ENCODE measurements at places on chromosomes 16 and 17.

- DNase-seq: peak; percentile 10
Observed at GRCh38 chr16:12896562-12896961, 4.8 kb upstream of the SHISA9 start.

- peak; percentile 88 for DNase-seq
Observed at GRCh38 chr16:81921085-81921814, 90.0 kb downstream of the SDR42E1 start.

- DNase-seq: no peak
Observed at GRCh38 chr17:4038076-4038475, 73.8 kb upstream of the ATP2A3 start.

- no peak for DNase-seq
Observed at GRCh38 chr17:57679906-57680695, 65.0 kb downstream of the CCDC182 start.

GRCh38 chr17:76930107-76930506, 61.9 kb downstream of the MGAT5B start:
- DNase-seq: no peak

DNA sequence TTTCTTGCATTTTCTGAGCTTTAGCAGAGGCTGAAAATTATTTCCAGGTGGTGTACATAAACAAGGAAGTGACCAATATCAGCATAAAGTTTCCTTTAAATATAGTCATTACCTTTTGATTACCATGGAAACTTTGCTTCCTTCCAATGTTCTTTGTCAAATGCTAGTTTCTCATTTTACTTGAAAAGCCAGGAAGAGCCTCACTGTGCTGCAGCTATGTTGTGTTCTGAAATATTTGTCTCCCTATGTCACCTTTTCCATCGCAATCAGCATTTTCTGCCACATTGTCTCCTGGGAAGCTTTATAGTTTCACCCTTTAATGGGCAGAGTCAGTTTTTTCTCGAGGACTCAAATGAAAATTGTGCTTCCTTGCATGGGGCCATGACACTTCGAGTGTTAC, 496.0 kb downstream of the CDH8 start:
- no peak for DNase-seq

DNA sequence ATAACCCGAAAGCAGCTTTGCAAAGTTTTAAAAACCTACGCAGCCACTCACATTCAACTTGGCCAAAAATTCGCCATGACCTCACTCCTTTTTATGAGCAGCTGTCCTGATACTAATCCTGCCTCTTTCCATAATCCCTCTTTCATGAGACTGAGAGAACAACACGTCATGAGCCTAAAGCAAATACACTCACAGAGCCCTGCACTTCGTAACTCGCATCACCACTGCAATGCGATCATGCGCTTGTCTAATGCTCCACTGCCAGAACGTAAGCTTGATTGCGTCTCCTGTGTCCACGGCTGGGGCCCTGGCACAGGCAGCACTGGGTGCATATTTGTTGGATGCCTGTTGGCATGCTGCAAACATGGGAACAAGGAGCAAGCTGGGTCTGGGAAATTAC, 36.2 kb downstream of the CDRT4 start:
- no peak for DNase-seq

DNA sequence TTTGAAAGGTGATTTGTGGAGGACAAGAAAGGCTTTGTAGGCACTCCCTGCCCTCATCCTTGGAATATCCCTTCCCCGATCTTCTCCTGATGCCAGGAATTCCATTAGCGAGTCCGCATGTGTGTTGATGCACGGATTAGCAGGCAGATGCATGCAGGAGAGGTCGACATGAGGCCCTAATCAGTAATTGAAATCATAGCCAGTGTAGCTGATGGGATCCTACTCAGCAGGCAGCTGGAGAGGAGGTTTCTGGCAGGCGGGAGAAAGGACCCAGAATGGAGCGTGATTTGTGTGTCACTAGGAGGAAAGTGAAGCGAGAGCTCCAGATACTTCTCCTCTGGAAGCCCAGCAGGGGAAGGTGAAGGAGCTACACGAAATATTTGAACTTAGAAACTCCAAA, 196.3 kb upstream of the CDH11 start:
- no peak for DNase-seq

DNA sequence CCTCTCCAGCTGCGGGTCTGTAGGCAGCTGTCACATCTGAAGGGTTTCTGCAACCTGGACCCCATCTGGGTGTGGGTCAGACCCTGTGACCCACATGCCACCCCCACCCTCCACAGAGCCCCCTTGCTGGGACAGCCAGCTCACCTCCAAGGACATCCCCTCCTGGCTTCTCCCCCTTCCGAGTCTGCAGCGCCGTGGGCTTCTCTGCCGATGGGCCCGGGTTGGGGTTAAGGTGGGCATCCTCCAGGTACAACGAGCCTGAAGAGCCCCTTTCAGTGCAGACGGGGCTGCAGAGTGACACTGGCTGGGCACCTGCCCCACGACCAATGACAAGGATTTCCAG, 28.9 kb downstream of the OR1D5 start:
- DNase-seq: no peak

DNA sequence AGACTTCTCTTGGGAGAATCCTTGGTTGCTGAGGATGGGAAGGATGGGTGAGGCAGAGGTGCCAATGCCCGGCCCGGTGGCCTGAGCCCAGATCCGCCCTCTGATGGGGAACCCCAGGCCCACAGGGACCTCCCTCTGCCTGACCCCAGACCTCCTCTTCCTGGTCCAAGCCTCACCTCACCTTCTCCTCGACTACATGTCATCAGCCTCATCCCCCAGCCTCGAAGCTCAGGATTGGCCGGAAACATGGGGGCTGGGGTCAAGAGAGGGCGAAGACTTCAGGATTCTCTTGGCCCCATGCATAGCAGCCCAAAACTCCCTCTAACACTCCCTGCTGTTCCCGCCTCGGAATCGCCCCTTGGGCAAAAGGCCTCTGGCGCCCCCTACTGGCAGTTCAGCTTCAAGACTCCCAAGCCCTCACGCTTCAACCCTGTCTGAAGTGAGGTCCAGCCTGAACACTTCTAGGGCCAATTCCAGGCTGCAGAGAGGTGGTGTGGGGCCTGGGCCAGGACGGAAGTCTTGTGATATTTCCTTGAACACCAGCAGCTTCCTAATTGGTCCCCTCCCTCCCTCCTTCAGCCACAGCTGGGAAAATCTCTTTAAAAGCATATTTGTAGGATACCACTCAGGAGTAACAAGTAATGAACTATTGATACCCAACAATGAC, 47.2 kb downstream of the ARHGAP27 start:
- peak; percentile 65 for DNase-seq

GRCh38 chr17:42236760-42237159, 39.4 kb downstream of the STAT5B start:
- DNase-seq: no peak

GRCh38 chr16:49068224-49068623, 213.4 kb downstream of the CBLN1 start:
- no peak for DNase-seq

DNA sequence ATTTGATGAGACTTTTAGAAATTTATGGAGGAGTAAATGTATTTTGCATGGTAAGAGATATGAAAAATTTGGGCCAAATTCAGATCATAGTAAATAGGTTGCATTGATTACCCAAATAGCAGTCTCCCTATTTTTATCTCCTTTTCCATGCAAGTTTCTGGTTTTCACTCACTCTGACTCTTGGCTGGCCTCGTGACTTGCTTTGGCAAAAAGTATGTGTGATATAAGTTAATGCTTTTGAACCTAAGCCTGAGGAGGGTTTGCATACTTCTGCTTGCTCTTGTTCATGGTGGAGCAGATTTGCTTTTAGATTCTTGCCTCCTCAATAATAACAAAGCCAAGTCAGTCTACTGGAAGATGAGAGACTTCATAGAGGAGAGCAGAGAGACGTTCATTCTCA, 1045.9 kb upstream of the CDH8 start:
- no peak for DNase-seq

GRCh38 chr17:1126801-1127550, 52.8 kb downstream of the ABR start:
- no peak for DNase-seq

DNA sequence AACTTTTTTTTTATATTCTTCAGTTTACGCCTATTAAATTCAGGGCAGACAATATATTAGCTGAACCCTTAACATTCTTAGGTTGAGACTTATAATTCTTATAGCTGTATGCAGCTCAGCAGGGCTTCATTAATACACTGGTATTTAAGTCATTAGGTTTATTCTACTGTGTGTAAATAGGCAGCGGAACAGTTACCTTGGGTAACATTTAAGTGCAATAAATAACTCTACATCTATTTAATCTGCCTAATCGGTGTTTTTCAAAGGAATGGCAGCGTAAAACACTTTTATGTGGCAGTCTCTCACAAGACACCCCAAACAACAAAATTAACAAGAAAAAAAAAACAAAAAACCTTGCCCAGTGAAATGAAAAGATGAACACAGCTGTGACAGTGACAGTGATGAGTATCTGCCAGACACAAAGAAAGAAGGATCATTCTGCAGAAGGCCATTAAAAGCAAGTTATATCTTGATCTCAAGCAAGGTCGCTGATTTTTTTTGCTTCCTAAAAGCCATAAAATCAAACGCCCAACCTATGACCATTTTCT, 32.6 kb downstream of the KCNJ2 start:
- no peak for DNase-seq

- DNase-seq: no peak
Observed at GRCh38 chr17:28499364-28499664, 6.8 kb upstream of the FOXN1 start.
